ENCODE measurements at places on chromosomes 5 and 9. TPM values are rescaled to one million over a fixed set of nuclear protein-coding genes. Genes with fewer than 3 reads are reported as not detected.

The MARCOL gene
- total RNA-seq = not detected

GRCh38 chr5:154884424-154884823 lies 26.0 kb downstream of the CNOT8 start:
- no peak for DNase-seq

The SAXO1 gene
- total RNA-seq = 0.03 TPM

The CD180 gene
- 0.44 TPM for total RNA-seq

GRCh38 chr5:107930092-107930491 lies 259.4 kb upstream of the EFNA5 start:
- DNase-seq = no peak

The MYORG gene
- total RNA-seq = 6.3 TPM

DNA sequence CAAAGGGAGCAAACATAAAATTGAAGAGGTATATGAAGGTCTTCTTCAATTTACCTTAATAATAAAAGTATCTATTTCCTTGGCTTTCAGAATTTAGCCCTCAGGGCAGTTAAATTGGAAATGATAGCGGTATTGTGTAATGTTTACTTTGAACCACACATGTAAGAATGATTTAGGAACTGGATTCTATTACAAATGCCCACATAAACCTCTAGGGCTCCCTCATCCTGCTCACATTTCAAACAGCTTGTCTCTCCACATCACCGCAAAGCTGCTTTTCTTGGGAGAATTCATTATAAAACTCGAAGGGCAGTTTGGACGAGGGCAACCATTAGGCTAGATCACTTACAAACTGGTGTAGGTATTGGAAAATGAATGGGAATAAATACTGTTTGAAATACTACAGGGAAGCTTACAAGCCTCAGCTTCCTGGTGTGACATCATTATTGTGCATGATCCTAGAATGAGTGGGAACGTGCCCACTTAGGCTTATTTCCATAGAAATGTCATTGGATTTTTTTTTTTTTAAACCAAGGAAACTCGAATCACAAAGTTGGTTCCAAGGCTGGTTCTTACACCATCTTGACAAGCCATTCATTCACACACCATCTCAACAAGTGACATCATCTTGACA lies 47.3 kb downstream of the MTRR start:
- no peak for DNase-seq

GRCh38 chr9:87494970-87495471 lies 2.6 kb upstream of the DAPK1 start:
- DNase-seq = no peak

The GNAQ gene
- 15.2 TPM for total RNA-seq

The PDE6A gene
- total RNA-seq = 0.22 TPM

DNA sequence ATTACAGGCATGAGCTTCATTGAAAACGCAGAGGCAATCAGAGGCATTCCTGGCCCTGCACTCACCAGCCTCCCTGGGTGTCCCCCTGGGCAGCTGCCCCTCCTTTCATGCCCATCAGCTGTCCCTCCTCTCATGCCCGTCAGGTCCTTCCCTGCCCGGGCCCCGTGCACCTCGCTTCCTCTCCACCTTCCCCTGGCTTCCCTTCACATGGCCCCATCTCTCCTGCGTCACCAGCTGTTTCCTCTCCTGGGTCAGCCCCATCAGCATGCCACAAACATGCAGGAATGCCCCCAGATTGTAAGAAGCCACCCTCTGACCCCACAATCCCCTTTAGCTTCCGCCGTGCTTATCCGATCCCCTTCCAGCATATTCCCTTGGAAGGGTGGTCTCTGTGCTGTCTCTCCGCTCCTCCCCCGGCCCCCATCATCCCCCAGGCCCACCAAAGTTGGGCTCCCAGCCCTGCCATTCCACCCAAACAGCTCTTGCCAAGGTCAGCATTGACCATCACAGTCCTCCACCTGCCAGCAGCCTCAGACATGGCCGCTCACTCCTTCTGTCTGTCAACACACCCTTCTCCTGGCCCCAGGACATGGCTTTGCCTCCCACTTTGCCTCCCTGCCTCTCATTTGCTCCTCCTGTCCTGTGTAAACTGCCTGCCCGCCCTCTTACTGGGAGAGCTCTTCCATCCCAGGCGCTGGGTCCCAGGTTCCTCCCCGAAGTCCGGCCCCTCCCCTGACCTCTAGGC lies 98.6 kb upstream of the IER5L start:
- no peak for DNase-seq

DNA sequence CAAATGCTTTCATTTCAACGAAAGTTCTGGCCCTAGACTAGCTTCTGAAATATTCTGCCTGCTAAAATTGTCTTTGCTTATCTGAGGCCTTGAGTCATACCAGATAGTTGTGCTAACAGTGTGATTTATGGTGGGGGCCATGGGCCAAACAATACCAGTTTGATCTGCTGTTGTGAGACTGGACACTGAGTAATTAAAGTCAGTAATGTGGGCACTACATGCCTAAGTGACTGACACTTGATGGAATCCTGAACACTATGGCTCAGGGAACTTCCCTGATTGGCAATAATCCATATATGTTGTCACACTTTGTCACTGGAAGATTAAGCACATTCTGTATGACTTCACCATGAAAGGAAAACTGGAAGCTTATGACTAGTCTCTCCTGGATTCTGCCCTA lies 127.6 kb upstream of the CYLC2 start:
- DNase-seq = no peak

DNA sequence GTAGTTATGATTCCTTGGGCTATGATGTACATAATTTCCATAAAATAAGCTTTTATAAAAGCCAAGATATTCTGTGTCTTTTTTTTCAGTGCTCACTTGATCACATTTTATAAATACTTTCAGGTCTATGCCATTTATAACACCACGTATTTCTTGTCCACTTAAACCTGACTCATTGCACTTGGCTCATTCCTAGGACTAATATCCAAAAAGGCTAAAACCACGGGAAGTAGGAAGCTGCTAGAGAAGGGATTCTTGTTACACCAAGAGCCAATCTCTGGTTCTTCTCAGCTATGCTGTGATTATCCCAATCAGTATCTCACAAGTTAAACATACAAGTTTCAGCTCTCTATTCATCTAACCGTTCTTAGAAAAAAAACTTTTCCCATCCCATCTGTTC lies 80.4 kb upstream of the CDH6 start:
- DNase-seq = no peak

DNA sequence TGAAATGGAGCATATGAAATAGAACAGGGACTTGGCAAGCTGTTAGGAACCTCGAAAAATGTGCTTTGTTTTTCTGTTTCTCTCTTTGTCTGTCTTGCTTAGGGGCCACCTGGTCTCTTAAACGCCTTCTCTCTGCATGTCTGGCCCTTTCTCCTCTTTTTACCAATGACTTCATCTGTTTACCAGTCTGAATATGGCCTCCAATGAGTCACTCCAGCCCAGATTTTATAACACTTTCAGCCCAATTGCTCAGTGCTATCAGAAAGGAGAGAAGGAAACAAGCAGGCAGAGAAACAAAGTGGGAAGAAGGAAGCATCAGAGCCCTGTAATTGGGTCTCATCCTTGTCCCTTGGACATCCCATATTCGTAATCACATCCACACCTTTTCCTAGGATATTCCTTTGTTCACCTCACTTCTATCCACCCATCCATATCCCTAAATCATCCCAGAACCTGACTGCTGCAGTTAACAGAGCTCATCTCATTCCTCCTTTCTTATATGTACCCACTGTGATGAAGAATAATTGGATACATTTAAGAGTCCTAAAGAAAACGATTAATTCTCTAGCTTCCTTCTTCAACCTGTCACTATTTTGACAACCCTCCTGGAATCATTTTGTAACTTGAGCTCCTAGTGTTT lies 151.8 kb upstream of the GPR151 start:
- DNase-seq = no peak

DNA sequence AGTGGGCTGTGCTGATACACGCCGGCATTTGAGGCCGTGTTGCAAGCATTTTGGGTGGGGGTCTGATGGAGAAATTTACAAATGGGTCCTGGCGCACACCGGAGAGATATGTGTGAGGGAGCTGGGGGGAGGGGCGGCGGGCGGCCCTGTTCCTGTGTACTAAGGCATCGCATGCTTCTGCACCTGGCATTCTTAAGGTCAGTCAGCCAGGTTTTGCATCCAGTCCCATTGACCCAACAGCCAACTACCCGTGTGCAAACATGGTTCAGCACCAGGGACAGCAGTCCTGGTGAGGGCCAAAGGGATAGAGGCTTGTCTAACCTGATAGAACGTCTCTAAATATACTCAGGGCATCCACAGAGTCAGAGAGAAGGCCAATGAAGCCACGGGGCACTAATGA lies 839 bp downstream of the GABRG2 start:
- no peak for DNase-seq

DNA sequence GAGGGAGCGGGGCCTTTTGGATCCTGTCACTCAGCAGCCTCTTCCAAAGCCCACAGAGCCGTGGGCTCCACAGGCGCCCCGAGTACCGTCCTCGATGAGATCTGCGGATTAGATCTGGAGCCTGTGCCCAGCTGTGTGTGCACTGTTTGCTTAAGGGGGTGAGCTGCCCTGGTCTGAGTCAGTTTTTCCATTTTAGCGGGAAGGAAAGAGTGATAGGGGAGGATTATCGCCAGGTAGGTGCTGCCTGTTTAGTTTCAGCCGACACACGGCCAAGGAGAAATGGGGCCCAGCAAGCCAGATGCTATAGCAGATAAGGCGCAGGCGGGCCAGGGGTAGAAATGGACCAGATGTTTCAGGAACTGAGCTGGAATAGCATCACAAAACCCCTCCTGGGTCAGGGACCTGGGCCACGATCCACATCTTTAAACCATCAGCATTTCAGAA lies 18.1 kb downstream of the COL5A1 start:
- peak; percentile 10 for DNase-seq

DNA sequence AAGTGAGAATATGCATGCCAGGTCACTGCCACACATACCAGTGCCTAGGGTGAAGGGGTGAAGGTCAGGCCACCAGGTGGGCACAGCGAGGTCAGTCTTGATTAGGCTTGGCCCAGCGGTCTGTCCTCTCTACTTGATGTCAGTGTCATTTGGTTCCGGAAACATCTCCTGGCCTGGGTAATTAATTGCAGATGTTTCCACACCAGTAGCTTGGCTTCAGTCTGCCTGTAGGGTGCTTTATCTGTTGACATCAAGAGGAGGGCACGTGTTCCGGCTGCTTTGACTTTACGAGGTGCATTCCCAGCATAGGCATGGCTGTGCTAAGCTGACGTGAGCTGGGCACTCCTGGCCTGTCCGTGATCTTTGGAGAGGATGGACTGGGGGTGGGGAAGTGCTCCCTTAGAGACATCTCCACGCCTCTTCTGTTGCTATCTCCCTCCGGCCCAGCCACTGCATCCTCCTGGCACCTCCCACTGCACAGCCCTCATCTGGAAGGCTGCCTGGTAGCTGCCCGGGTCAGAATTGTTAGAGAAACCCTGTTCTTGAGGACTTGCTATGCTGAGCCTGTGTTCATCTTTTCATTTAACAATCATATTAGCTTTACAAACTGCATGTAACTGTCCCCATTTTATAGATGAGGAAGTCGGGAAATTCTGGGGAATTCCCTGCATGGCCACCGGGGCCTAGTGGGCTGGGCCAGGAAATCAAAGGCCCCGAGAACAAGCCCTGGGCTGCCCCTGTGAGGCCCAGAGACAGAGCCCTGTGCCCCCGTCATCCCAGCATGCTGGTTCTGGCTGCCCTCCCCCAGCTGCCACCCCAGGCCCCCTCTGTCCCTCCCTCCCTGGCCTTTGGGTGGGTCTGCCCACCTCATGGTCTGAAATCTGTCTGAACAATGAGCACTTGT lies 29.1 kb downstream of the JADE2 start:
- peak; percentile 73 for DNase-seq

The TAF11L2 gene
- total RNA-seq = not detected

- DNase-seq = no peak
Measured at GRCh38 chr9:3949744-3950143, 350.1 kb downstream of the GLIS3 start.

All from left ventricle myocardium inferior (tissue), 1 donor.